ENCODE measurements at places on chromosomes 5 and 9.

GRCh38 chr5:139275956-139276355, 17.6 kb upstream of the MATR3 start:
- DNase-seq = no peak

- DNase-seq = no peak
Measured at GRCh38 chr9:133487331-133487725, 8.4 kb upstream of the SLC2A6 start.

DNA sequence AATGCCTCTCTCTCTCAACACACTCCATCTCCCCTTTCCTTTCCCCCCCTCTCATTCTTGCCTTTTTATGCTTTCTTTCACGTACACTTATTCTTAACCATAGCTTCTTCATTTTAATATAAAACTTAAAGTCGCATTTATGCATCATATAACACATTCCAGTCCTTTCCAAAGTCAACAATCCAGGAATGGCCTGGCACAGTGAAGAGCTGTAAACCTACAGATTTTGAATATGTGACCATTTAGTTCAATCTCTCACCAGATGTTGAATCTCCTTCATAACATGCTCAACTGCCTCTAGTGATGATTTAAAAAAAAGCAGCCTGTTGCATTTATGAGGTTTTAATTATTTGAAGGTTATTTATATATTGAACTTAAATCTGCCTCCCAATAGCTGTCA, 186.2 kb upstream of the GRAMD2B start:
- DNase-seq = no peak

- DNase-seq = no peak
Measured at GRCh38 chr9:128690684-128691034, 1.6 kb downstream of the SET start.

DNA sequence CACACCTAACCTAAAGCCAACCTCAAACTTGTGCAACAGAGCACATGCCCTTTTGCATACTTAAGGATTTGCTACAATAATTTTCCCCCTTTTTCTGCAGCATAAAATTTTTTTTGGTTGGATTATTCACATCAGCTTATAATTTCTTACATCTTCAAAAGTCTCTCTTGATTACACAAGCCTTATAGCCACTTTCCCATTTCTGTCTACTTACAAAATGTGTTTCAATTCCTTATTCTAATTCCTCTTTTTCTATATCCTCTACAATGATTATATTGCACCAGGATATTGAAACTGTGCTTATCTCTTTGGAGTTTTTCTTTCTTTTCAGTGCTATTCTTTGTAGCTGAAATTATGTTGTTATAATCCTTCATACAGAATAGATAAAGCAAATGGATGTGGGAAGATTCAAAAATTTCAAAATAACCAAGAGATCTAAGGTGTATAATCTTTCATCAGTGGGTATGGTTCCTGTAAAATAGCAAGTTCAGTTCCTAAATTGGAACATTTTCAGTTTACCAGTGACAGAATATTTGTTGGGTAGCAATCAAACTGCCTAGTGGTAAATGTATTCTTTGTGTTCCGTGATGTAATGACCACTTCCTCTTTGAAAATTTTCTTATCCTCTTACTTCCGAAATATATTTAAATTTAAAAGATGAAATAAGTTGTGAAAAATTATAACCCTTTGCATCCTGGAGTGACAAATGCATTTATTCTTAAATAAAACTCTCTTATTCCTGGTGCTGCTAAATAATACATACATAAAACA, 386.8 kb upstream of the CHD1 start:
- DNase-seq = no peak

- no peak for DNase-seq
Measured at GRCh38 chr5:146451411-146451810, 4.3 kb downstream of the TCERG1 start.

- peak; percentile 54 for DNase-seq
Measured at GRCh38 chr9:7342229-7342628, 457.3 kb downstream of the DMAC1 start.

DNA sequence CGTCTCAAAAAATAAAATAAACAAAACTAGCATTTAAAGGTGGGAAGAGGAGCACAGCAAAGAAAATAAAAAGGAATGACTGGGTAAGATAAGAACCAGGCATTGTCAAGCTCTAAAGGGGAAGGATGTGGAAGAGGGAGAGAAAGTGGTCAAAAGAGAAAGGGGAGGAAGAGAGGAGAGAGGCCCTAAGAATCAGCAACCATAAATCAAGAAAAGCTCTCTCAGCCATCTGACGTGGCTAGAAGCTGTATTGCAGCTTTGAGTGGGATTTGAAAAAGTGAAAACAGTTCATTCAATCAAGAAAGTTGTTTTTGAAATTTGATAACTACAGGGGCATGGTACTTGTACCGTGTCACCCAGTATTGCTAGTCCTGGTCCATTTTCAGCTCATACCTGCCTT, 45.4 kb upstream of the F2R start:
- DNase-seq = no peak

DNA sequence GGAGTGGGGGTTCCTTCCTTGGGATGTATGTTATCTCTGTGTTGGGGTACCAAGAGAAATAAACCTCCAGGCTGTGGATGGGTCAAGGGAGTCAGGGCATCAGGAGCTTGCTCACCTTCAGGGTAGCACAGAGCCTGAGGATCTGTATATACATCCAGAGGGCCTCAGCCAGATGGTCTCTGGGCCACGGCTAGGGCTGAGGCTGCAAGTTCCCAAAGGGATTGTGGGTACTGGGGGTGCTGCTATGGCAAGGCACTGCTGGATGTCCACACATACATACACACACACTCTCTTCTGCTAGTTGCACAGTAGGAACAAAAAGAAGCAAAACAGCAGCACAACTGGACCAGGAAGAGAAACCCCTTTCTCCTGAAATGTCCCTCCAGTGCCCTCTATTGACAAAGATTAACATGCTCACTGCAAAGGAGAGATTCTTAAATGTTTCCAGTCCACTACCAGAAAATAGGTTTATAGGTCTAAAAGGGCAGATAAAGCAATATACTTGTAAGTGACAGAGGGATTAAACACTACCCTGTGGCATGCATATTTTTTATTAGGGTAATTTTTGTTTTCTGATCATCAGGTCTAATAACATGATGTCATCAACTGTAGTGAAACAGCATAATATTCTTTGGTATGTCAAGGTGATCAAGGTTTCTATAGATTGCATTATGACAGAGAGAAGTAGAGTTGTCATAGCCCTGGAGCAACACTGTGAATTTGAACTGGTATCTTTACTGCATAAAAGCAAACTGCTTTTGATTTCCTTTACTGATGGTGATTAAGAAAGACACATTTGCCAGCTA, 56.3 kb upstream of the KCNN2 start:
- DNase-seq = peak; percentile 69

- peak; percentile 98 for DNase-seq
Measured at GRCh38 chr9:124264823-124265233, 7.1 kb downstream of the NEK6 start.

GRCh38 chr5:155293605-155294178, 280.1 kb downstream of the KIF4B start:
- no peak for DNase-seq

DNA sequence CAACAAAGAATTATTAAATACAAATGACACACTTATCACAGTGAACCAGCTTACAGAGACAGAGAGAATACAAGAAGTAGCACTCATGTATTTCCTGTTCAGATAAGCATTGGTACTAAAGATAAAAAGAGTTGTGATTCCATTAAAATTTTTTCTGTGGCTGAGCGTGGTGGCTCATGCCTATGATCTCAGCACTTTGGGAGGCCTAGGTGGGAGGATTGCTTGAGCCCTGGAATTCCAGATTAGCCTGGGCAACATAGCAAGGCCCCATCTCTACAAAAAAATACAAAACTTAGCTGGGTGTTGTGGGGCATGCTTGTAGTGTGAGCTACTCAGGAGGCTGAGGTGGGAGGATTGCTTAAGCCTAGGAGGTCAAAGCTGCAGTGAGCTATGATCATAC, 32.9 kb downstream of the FCHO2 start:
- no peak for DNase-seq

GRCh38 chr5:2282034-2282690, 399.4 kb upstream of the IRX4 start:
- DNase-seq = no peak

GRCh38 chr5:137995077-137995748, 37.7 kb downstream of the FAM13B start:
- no peak for DNase-seq

- no peak for DNase-seq
Measured at GRCh38 chr9:74958587-74958986, 5.9 kb upstream of the C9orf40 start.

- DNase-seq = no peak
Measured at GRCh38 chr9:5492965-5493678, 17.2 kb upstream of the PDCD1LG2 start.

- DNase-seq = no peak
Measured at GRCh38 chr5:138754699-138755057, 1.5 kb downstream of the CTNNA1 start.

GRCh38 chr9:69097064-69097463, 61.5 kb downstream of the FXN start:
- DNase-seq = no peak

- DNase-seq = no peak
Measured at GRCh38 chr5:93461756-93462155, 119.3 kb downstream of the NR2F1-AS1 start.

- DNase-seq = no peak
Measured at GRCh38 chr9:2583308-2584013, 38.1 kb upstream of the VLDLR start.

DNA sequence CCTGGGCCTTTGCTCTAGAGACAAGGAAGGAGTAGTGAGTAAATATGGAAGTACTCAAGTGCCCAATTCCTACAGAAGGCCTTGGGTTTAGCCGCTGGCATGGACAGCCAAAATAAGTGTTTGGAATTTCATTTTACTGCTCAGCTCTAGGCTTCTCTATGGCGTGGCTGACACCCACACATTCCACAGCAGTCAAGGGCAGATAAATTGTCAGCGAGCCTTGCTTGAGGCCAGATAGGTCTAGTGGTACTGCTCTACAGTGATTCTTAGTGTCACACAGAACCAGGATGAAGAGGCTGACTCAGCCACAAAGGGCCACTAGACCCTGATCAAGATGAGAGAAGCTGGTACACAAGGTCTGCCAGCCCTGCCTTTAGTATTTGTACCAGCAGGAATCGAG, 111.0 kb upstream of the NFIB start:
- no peak for DNase-seq

DNA sequence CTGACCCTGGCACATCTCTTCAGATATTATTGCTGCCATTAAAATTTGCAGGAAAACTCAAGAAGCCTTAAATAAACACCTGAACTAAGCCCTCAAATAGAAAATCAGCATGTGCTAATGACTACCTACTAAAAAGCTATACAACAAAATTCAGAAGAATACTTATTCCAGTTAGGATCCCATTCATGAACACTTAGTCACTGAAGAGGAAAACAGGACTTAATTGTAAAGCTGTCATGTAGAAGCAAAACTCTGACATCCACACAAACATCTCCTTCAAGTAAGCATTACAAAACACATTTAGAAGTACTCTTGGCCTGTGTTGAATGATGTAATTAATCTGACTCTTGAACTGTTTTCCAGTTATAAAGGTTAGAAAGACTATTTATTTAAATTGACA, 19.9 kb downstream of the ELL2 start:
- no peak for DNase-seq

- DNase-seq = no peak
Measured at GRCh38 chr9:92561374-92562330, 25.9 kb upstream of the ECM2 start.

DNA sequence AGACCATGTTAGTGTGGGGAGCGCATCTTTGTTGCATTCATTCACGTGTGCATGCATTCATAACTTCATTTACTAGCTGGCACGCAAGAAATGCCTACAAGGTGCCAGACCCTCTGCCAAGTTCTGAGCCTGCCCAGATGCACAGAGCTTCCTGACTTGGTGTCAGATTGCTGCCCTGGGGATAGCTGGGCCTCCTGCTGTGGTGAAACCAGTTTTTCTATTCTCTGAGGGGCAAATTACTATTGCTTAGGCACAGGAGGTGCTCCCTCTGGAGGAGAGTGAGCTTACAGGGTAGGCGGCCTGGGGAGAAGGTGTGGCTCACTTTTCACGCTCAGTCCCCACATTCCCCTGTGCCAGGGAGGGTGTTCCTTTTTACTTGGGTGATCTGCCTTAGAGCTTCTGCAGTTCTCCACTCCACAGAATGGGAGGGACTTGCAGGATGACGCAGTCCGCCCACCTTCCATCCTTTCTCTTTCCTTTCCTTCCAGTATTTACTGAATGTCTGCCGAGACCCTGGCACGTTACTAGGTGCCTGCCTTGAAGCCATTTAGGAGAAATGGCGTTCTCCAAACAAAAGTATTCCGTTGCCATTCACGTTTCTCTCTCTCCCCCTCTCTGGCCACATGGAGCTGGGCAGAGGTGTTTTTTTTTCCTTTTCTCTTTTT, 27.9 kb upstream of the CTNNA1 start:
- DNase-seq = peak; percentile 81

DNA sequence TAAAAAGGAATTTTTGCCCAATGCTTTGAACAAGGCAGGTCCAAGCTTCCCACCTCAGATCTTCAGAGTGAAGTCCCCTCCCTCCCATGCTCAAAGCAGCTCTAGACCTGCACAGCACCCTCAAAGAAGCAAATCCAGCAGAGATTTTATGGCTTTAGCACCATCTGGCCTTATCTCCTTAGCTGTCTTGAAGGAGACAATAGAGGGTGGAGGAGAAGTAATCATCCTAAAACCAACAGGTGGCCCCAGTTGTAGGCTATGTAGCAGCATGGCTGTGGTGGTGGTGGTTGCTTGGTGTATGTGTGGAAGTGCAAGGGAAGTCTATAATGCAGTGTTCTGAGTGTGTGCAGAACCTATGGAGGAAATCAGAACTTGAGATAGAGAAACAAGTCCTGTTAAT, 140.1 kb downstream of the GRIA1 start:
- no peak for DNase-seq

- no peak for DNase-seq
Measured at GRCh38 chr5:45686620-45687019, 9.6 kb downstream of the HCN1 start.

DNA sequence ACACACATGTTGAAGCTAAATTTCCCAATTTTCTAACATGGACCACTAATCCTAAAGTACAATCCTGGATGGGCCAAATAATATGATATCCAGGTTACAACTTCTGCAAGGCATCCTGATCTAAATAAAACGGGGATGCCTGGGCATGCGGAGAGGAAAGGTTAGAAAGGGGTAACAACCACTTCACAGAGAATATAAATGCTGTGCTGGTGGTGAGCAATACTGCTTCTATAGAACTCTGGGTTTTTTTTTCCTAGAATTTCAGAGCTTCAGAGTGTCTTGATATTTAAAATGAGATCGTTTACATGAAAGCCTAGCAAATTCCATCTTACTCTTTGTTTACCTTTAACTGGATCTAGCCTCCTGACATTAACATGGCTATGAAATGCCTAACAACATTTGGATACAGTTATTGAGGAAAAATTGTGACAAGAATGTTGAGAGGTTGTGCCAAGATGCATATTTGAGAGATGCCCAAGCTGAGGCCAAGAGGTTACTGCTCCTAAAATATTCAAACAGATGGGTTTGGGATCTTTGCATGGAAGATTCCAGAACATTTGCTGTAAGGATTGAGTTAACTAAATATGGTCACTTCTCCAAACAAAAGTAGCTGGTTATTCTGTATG, 22.4 kb downstream of the TNFAIP8 start:
- DNase-seq = no peak
